ENCODE measurements at places on chromosomes 6 and 20. TPM values are rescaled to one million over a fixed set of nuclear protein-coding genes. Genes with fewer than 3 reads are reported as not detected.

TSBP1 gene
- not detected for total RNA-seq

SLC17A3 gene
- total RNA-seq: not detected

AFG1L gene
- 4.6 TPM for total RNA-seq

CCN5 gene
- 3.0 TPM for total RNA-seq

LINC00237 gene
- total RNA-seq: not detected

HLA-DOA gene
- not detected for total RNA-seq

CLPSL2 gene
- not detected for total RNA-seq

FOXA2 gene
- not detected for total RNA-seq

RSPH9 gene
- 0.83 TPM for total RNA-seq

All from smooth muscle cell of the pulmonary artery (primary cell).